ENCODE measurements at places on chromosomes 5 and 9.

DNA sequence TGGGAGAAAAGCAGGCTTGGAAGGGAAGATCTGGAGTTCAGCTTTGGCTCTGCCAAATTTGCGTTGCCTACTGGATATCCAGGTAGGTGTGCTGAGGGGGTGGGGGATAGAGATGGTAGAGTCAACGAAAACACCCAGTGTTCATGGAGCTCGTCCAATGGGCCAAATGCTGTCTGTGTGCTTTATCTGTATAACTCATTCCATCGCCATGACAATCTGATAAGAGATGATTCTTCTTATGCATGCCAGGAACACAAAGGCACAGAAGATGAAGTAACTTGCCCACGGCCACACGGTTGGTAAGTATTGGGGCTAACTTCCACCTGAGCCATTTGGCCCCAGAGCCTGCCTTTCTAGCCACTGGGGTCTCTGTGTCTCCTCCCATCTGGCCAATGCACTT lies 53.2 kb downstream of the BOD1 start:
- no peak for DNase-seq

DNA sequence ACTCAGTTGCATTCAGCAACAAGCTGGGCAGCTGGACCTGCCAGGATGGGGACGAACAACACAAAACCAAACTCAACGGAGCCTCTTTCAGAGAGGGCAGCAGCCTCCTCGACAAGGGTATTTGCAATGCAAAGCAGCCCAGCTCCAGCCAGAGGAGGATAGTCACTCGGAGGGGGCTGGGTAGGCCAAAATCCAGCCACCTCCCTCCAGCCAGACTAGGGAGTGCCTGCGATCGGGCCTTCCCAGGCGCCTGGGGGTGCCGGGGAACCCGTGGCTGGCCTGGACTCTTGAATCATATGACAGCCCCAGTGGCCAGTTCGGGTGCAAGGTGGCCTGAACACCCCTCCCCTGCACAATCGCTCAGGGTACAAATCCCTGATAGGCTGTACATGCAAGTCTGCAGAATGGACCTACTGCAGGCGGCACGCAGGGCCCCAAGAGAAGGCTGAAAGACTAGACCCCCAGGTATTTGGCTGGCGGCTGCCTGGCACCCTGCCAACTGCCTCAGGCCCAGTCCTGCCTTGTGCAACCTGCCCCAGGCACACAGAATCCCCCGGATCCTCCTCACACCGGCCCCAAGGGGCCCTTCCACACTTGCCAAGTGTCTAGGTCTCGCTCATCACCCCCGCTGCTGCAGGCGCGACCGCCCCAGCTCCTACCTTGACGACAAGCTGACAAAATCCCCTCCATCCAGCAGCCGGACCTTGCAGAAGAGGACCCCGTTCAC lies 1.3 kb downstream of the EEIG1 start:
- DNase-seq: no peak

DNA sequence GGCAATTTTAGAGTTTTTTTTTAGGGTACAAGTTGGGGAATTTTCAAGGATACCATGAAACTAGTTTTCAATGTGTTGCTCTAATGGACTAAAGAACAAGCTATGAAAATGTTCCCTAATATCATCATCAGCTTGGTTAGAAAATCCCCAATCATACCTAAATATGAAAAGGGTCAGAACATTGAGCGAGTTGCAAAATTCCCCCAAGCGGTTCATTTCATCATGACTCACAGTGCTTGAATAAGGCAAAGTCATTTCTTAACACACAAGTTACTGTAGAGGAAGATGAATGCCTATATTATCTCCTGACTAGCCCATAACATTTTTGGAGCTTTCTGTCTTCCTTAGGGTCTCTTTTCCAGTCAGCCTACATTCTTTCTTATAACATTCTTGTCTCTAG lies 62.7 kb downstream of the ST8SIA4 start:
- DNase-seq: no peak

DNA sequence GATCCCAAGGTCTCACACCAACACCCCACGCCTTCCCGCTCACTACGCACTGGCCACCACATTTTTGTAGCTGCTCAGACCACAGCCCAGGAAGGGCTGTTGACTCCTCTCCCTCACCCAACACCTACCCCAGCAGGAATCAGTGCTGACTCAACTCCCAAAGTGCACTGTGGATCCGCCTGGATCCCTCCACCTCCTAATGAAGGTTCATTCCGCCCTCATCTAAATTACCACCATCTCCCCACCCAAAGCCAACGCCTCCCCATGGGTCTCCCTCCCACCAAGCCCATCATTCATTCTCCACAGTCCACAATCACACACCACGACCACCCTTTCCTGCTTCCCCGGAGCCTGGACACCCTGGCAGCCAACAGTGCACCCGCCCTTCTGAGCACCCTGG lies 57.8 kb downstream of the OLFM1 start:
- no peak for DNase-seq

- peak; percentile 65 for DNase-seq
Measured at GRCh38 chr9:91033797-91034196, 232.2 kb downstream of the SYK start.

DNA sequence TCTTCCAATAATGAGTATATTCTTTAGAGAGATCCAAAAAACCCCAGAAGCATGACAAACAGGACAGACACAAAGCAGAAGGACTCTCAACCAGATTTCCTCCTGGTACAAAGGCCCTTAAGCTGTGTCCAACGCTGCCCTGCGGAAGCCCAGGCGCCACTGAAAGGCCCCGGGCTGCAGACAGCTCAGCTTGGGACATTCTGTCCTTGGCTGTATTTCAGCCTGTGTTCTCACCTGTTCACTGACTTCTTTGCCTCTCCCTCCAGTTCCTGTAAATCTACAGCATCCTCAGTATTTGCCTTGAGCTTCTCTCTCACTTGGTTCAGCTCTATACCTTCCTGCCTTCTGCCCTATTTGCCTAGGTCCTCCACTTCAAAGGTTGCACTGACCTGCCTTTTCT lies 96.5 kb downstream of the SH3TC2 start:
- DNase-seq: no peak

- DNase-seq: no peak
Measured at GRCh38 chr9:84861455-84861854, 191.9 kb downstream of the NTRK2 start.

DNA sequence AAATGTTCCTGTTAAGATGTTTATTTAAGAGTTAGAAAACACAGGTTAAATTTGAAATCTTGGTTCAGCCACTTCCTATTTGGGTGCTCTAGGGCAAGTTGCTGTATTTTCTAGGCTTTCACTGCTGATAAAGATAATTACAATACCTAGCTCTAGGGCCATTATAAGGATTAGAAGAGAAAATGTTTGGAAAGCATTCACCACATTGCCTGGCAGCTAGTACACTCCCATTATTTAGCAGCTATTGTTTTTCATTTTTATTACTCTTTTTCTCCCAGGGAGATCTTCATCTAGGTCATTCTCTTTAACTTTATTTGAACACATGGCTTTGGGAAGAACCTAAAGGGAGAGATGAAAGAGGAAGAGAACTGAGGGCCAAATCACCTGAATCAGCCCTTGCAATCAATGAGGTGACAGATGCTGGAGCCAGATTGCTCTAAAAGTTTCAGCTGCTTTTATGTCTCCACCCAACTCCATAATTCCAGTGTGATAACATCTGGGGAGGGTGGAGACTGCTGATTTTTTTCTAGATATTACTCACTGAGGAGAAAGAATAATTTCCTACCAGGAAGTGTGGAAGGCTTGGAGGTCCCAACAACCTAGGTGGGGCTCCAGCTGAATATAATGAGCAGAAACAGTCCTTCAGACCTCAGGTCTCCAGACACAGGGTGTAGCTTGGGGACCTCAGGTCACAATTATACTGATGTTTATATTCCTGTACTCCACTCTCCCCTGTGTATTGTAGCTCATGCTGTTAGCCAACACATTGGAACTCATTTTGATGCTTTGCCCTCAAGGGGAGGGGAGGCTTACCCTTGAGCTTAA lies 640.0 kb downstream of the RAB3C start:
- no peak for DNase-seq

GRCh38 chr5:147507480-147508126 lies 2.3 kb downstream of the DPYSL3 start:
- no peak for DNase-seq

DNA sequence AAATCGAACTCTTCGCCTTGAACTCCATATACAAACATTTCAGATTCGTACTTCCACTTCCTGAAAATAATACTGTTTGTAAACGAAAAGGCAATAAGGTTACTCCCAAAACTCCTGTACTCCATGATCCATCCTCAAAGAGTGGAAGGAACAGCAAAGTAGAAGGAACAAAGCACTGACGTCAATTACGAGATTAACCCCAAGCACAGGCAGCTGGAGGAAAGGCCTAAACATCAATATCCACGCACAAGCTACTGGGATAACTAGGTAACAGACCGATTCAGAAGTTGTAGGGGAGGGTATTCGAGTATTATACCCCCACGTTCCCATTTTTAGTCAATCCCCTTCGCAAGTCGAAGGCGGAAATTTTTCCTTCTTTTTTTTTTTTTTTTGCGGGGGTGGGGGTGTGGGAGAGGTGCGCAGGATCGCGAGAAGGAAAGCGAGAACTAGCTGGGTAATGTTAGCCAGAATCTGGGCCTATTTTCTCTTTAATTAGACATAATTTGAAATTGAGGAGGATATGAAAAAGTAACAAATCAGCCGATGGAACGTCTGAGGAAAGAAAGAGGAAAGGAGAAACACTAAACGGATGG lies 909 bp downstream of the AFF4 start:
- no peak for DNase-seq

- DNase-seq: no peak
Measured at GRCh38 chr5:1298723-1299510, 4.0 kb upstream of the TERT start.

- DNase-seq: no peak
Measured at GRCh38 chr5:41955432-41956024, 30.4 kb downstream of the FBXO4 start.

- DNase-seq: no peak
Measured at GRCh38 chr5:10903786-10904560, 142.9 kb upstream of the DAP start.

DNA sequence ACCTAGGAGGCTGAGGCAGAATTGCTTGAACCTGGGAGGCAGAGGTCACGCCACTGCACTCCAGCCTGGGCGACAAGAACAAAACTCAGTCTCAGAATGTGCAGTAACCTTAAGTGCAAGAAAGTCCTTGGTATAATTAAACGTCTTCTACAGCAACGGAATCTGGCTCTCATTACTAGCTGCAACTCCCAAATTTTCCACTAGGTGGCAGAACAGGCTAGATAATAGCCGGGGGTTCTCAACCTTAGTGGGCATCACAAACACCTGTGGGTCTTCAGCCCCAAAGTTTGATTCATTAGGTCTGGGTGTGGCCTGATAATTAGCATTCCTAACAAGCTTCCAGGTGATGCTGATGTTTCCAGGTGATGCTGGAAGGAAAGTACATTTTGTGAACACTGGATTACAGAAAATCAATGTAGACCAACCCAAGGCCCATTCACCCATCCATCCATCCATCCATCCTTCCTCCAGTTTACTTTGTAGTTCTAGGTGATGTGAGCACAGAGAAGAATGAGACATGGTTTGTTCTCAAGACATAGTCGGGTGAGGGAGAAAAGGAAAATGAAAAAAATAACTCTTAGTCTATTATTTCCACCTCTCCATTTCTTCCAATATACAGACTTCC lies 37.3 kb downstream of the FBXW2 start:
- DNase-seq: peak; percentile 35

GRCh38 chr9:81623778-81624177 lies 65.6 kb downstream of the TLE1 start:
- DNase-seq: no peak

- DNase-seq: no peak
Measured at GRCh38 chr5:40676613-40677343, 2.9 kb upstream of the PTGER4 start.

- no peak for DNase-seq
Measured at GRCh38 chr9:91360551-91361290, 997 bp downstream of the AUH start.

GRCh38 chr9:122382901-122383850 lies 12.4 kb downstream of the PTGS1 start:
- no peak for DNase-seq

GRCh38 chr5:14405267-14405666 lies 176.3 kb upstream of the OTULINL start:
- no peak for DNase-seq

GRCh38 chr5:14231890-14232289 lies 88.7 kb downstream of the TRIO start:
- DNase-seq: no peak

Data from activated CD4-positive, alpha-beta T cell treated with anti-CD3 and anti-CD28 coated beads for 24 hours (primary cell).